ENCODE measurements at places on chromosomes 2 and 18. TPM values are rescaled to one million over a fixed set of nuclear protein-coding genes. Genes with fewer than 3 reads are reported as not detected.

VIL1 gene
- total RNA-seq: 12.6 TPM

BCL2 gene
- 39.3 TPM for total RNA-seq

BMP10 gene
- total RNA-seq: not detected

C2orf80 gene
- total RNA-seq: not detected

ASAP2 gene
- total RNA-seq: 40.0 TPM

TXNDC2 gene
- not detected for total RNA-seq

PARD6G gene
- 18.3 TPM for total RNA-seq

ZSWIM2 gene
- total RNA-seq: not detected

PAX3 gene
- total RNA-seq: 0.58 TPM

AQP12A gene
- total RNA-seq: not detected

RTP5 gene
- total RNA-seq: not detected

C1GALT1C1L gene
- 1.1 TPM for total RNA-seq

SPC25 gene
- total RNA-seq: 4.3 TPM

TMEM169 gene
- total RNA-seq: 4.3 TPM

SERPINB7 gene
- 0.29 TPM for total RNA-seq

SCN1A gene
- total RNA-seq: 0.06 TPM

NGEF gene
- total RNA-seq: 1.7 TPM

SLC5A7 gene
- total RNA-seq: 0.53 TPM

ATOH8 gene
- total RNA-seq: 24.5 TPM

PLB1 gene
- 2.6 TPM for total RNA-seq

EHD3 gene
- 26.4 TPM for total RNA-seq

HOXD12 gene
- 0.23 TPM for total RNA-seq

CD302 gene
- 19.2 TPM for total RNA-seq

ROCK1 gene
- total RNA-seq: 46.4 TPM

KCNJ13 gene
- total RNA-seq: 1.8 TPM

FAM237A gene
- not detected for total RNA-seq

DNAJC5G gene
- 0.12 TPM for total RNA-seq

LRRTM1 gene
- total RNA-seq: 9.9 TPM

LYPD6B gene
- 13.0 TPM for total RNA-seq

GLI2 gene
- 18.7 TPM for total RNA-seq

NEB gene
- total RNA-seq: 313 TPM

CNGA3 gene
- total RNA-seq: not detected

RAD51AP2 gene
- total RNA-seq: 0.12 TPM
